ENCODE measurements at places on chromosomes 7 and 10.

- DNase-seq = no peak
Observed at GRCh38 chr10:78528749-78529204, 495.1 kb downstream of the RPS24 start.

- no peak for DNase-seq
Observed at GRCh38 chr7:4730971-4731370, 44.5 kb upstream of the AP5Z1 start.

GRCh38 chr7:43869867-43870240 lies 537 bp upstream of the MRPS24 start:
- no peak for DNase-seq

DNA sequence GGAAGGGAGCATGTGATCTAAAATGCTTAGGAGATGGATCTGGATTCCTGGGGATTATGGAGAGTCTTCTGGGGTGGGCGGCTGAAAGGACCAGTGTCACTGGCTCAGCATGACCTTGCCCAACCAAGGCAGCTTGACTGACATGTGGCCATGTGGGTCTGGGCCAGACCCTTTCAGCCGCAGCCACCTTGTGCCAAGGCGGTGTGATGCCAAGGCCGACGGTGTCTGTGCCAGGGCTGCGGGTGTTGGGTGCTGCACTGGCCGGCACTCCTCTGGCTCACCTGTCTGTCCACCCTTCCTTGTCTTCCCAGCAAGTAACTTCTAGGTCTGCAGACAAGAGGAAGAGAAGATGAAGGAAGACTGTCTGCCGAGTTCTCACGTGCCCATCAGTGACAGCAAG lies 8.8 kb downstream of the DEPP1 start:
- DNase-seq = peak; percentile 25

- no peak for DNase-seq
Observed at GRCh38 chr10:7359356-7359755, 51.5 kb downstream of the SFMBT2 start.

- DNase-seq = no peak
Observed at GRCh38 chr7:156652886-156653568, 12.5 kb downstream of the RNF32 start.

DNA sequence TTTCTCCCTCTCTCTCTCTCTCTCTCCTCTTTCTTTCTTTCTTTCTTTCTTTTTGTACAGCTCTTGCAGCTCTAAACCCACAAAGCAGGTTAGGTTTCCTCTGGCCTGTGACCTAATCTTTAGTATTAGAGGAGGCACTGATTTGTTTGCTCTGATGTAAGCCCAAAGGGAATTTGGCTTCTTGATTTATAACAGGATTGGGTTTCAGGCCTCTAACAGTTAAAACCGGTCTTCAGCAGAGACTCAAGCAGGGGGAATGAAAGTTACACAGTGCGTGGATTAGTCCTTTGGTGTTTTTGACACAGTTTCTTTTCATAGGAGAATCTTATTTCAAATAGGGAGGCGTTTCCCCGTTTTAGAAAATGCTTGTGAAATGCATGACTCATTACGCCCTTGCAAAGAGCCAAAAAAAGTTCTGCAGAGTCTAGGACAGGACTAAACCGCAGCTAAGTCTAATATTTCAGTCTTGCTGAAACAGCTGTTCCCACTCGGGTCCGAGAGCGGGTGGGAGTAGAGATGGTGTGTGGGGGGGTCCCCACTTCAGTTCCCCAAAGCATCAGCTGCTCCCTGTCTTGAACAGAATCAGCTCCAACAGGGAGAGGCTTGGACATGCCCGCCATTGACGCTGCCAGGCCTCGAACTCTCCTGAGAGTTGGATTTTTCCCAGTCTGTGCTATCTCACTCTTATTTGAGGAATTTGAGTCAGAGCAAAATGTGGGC lies 296.5 kb upstream of the PITRM1 start:
- DNase-seq = peak; percentile 90

Measured in posterior vena cava (tissue), 2 donors.